ENCODE measurements at places on chromosomes 4 and X. TPM values are rescaled to one million over a fixed set of nuclear protein-coding genes. Genes with fewer than 3 reads are reported as not detected.

USP53 gene
- 7.3 TPM for total RNA-seq

HSFX4 gene
- total RNA-seq: not detected

- no peak for DNase-seq
Measured at GRCh38 chr4:177562859-177563258, 120.6 kb upstream of the AGA start.

DNA sequence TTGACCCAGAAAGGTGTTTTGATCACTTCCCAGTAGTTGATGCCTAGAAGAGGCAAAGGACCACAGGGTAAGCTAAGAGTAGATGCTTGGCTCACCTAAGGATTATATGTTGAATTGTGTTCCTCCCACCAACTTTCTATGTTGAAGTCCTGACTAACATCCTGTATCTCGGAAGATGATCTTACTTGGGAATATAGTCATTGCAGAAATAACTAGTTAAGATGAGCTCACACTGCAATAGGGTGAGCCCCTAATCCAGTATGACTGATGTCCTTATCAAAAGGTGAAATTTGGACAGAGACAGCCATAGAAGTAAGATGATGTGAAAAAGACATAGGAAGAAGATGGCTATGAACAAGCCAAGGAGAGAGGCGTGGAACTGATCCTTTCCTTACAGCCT is 3.3 kb upstream of the HMGB2 start:
- no peak for DNase-seq

DNA sequence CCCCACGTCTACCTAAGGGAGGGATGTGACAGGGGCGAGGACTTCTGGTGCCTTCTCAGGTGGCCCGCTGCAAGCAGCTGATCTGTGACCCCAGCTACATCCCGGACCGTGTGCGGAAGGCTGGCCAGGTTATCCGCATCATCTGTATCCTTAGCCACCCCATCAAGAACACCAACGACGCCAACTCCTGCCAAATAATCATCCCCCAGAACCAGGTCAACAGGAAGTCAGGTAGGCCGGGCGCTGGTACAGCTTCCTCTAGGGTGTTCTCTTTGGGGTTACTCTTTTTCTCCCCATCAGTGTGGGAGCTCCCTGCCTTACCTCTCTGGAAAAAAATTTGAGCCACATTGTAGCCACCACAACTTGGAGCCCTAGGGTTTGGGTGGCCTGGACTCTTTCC is 2.4 kb upstream of the FAM50A start:
- DNase-seq: no peak

Data from activated CD4-positive, alpha-beta T cell treated with anti-CD3 and anti-CD28 coated beads, Interleukin-2, amount 10 ng/mL, durations not matched to agents 24 days and 14 days (primary cell).